Omental fat pad (tissue), 4 donors: ENCODE measurements at places on chromosomes 3 and 15. TPM values are rescaled to one million over a fixed set of nuclear protein-coding genes. Genes with fewer than 3 reads are reported as not detected.

DNA sequence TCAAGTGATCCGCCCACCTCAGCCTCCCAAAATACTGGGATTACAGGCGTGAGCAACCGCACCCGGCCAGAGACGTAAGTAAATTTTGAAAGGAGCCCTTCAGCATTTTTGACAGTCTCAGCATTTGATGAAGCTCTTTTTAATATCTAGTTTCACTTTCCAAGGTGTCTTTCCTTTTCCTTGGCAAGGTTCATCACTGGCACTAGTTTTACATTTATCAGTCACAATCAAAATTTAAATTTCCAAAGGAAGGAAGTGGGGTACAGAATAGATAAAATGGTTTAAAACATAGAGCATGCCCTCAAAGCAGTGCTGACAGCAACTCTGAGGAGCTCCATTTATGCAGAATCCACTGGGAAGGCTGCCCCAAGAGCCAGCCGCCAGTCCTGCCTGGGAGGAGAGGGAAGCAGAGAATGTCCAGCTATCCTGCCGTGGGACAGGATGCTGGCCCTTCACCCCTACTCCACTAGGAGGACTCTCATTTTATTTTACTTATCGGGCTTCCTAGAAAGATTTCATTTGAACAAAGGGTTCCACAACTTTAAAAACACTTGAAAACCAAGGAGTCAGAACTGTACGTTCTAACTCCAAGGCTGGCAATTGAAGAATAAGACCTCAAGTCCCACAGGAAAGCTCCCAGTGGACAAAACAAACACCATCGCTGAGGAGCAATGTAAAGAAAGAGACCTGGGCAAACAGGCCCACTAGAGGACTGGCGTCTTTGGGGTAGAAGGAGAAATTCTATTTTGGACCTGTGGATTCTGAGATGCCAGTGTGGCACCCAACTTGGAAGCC is 9.9 kb downstream of the SFMBT1 start:
- DNase-seq = no peak

- no peak for DNase-seq
These were observed 257.0 kb downstream of the CD47 start for GRCh38 chr3:107833722-107834416.

- DNase-seq = no peak
These were observed 22.7 kb downstream of the ABHD6 start for GRCh38 chr3:58260261-58260731.

GRCh38 chr3:189822726-189823125 is 191.5 kb downstream of the TP63 start:
- no peak for DNase-seq

- DNase-seq = no peak
These were observed 33.1 kb downstream of the IL1RAP start for GRCh38 chr3:190546881-190547510.

DNA sequence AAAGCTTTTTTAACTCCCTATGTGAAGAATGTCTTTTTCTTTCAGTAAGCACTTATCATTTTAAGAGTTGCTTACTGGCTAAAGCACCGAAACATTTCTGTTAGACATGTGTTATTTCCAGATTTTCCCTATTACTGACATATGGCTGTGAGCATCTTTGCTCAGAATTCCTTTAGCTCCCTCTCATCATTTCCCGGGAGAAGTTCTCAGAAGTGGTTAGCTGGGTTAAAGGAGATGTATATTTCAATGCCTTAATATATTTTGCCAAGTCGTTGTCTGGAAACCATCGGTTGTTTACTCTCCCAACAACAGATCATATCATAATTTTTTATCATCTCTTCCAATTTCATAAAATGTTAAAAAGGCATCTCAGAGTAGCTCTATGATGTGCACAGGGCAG is 396.5 kb downstream of the OCA2 start:
- no peak for DNase-seq

The CASR gene
- not detected for total RNA-seq

The SAMD7 gene
- not detected for total RNA-seq

The CFAP92 gene
- not detected for total RNA-seq

The NRG4 gene
- total RNA-seq = not detected
